Stimulated activated CD8-positive, alpha-beta memory T cell treated with anti-CD3 and anti-CD28 coated beads, Interleukin-12 subunit alpha, Interleukin-12 subunit beta, amount 100 ng/mL, for 1 hour (primary cell): ENCODE measurements at places on chromosomes 12 and 14.

- DNase-seq, result no peak
Measured at GRCh38 chr14:21352587-21352986, 31.2 kb downstream of the SUPT16H start.

DNA sequence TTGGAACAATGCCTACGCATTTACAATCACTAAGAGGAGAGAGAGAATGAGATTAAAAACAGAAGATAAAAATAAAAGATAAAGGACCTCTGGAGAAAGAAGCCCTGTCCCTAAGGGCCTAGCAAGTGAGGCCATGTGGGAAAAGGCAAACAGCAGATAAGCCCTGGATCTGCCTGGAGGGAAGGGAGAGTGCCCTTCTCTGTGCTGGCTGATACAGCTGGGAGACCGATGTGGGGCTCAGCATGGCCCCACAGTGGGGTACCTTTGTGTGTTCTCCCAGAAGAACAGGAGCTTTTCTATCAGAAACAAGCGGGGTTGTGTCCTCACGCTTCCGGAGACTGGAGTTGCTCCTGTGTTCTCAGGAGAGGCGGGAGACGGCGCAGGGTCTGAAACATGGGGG, 59.9 kb downstream of the TMCC3 start:
- DNase-seq, result no peak

DNA sequence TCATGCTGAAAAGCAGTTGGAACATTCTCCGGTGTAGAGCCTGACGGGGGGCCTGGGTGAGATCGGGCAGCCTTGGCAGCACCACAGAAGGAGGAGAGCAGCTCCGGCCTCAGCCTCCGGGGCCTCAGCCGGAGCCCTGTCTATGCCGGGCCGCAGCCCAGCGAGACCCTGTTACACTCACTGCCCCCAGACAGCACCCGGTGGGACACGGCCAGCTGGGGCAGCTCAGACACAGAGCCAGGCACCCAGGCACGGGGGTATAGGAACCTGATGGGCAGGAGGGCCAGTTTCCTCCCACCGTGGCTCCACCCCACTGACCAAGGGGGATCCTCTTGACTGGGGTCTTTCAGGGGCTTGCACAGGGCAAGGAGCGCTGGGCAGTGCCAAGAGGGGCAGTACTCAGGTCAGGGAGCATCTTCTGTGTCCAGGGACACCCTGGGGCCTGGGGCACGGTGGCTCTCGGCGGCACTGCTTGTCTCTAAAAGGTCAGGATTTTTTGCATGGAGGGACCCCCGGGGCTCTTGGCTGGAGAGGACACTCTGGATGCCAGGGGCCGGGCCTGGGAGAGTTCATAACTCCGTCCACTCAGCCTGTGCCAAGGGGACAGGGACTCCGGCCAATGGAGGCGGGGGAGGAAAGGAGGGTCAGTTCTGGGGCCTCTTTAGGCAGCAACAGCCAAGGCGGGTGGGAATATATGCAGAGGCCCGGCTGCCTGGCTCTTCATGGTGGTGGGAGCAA, 9.4 kb downstream of the INF2 start:
- no peak for DNase-seq

GRCh38 chr14:43360239-43360638, 1146.8 kb downstream of the FSCB start:
- DNase-seq, result no peak

GRCh38 chr12:110111476-110112334, 12.5 kb upstream of the IFT81 start:
- no peak for DNase-seq

- no peak for DNase-seq
Measured at GRCh38 chr12:83065562-83065961, 378.9 kb downstream of the TMTC2 start.

DNA sequence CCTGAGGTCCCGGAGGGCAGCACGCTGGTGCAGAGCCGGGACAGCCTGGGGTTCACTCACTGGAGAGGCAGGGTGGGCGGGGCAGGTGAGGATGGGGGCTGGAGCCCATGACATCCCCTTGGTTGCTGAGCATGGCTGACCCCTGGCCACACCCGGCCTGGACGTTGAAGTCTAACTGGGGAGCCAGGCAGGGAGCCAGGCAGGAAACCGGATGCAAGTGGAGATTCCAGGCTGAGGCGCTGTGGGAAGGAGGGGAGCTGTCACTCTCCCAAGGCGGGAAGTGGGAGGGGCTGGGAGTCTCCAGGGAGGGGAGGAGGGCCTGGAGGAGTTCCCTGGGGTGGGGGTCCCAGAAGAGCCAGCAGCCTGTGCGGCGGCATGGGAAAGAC, 7.7 kb upstream of the INF2 start:
- no peak for DNase-seq

DNA sequence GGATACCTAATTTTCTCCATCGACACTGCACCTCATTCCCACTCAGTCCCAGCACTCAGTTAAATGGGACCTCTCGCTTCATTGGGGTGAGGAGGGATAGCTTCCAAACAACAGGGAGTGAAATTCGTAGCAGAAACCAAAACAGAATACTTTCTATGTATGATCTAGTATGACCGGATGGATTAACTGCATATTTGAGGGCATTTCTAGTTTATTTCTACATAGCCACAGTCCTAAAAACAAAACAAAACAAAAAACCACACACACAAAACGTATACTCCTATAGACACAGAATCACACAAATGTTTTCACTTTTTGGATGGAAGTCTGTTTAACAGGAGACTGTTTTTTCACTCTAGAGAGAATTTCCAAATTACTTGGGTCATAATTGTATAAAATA, 307.5 kb upstream of the FKBP4 start:
- DNase-seq, result no peak

DNA sequence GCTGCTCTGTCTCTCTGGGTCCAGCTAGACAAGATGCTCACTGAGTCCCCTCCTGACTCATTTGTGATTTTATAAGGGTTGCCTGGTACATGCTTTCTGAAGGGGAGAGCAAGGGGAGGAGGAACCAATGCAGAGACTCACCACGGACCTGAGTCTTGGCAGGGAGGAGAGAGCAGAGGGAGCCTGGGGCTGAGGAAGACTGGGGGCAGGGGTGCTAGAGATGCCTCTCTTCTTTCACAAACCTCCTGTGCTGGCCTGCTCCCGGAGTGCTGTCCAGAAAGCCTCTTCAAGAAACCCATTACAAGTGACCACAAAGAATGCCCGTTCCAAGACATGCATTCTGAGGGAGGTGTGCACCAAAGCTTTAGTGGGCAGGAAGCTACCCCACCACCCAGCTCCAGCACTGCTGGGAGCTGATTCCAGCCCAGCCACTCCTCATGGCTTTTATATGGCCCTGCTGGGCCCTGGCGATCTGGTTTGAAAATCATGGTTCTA, 33.1 kb upstream of the DICER1 start:
- no peak for DNase-seq

DNA sequence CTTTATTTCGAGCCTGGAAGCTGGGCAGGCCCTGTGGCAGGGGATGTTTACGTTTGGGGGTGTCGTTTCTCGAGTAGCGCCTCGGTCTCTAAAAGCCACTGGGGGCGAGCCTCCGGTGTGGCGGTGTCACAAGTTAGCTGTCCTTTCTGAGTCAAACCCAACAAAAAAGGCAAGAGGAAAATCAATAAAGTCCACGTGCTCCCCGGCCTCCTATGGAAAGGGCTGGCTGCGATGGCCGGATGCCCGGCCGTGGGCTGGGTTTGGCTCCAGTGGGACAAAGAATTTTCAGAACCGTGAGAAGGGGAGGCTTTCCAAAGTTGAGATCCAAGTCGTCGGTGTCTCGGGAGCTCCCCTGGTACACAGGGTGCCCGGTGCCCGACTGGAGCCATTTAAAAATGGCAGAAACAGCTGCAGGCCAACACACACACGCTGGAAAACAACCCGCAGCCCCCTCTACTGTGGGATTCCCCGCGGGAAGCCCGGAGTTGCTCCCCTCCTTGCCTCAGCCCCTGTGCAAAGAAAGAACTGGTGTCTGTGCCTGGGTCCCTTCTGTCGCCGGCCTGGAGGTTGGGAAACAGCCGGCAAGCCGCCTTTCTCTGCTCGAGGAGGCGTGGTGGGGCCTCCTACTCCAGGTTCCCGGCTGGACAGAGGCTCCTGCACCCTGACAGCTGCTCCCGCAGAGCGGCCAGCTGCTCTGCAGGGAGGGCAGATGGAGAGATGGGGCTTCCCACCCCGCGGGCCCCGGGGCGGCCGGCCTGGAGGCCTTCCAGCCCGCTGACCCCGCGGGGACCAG, 1.9 kb downstream of the BCL7A start:
- DNase-seq, result no peak

- no peak for DNase-seq
Measured at GRCh38 chr14:104130974-104131651, 7.3 kb upstream of the KIF26A start.

DNA sequence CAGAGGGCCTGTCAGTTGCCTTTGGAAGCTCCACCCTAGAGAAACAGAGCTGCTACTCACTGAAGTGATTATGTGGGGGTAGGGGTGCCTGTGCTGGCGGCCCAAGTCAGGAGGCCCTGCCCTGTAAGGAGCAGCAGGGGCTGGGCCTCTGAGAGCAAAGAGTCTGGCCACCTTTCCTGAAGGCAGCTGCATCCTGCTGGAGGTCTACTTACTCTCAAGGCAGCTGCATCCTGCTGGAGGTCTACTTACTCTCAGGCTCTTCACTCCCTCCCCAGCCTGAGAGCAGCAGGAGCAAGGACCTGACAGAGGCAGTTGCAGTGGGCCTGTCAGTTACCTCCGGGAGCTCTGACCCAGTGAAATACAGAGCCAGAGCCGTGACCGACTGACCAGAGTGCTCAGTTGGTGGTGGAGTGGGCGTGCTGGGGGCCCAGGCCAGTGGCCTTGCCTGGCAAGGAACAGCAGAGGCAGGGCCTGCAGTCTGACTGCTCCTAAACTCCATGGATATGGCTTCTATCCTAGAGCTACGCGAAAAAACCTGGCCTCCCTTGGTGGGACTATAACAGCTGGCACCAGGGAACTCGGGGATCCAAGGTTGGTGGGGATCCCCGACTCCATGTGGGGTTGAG, 32.3 kb downstream of the RAD51B start:
- no peak for DNase-seq

DNA sequence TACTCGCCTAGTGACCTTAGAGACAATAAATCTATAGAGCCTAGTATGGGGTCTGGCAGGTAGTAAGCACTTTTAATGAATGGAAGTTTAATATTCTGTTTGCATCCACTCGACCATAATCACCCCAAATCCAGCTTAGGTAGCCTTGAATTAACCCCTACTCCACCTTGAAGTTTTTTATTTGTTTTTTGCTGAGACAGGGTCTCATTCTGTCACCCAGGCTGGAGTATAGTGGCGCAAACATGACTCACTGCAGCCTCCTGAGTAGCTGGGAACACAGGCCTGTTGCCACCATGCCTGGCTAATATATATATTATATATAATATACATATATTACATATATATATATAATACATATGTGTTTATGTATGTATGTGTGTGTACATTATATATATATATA, 38.8 kb downstream of the MDM2 start:
- DNase-seq, result no peak

- DNase-seq, result no peak
Measured at GRCh38 chr12:95774311-95775045, 16.1 kb downstream of the NTN4 start.

DNA sequence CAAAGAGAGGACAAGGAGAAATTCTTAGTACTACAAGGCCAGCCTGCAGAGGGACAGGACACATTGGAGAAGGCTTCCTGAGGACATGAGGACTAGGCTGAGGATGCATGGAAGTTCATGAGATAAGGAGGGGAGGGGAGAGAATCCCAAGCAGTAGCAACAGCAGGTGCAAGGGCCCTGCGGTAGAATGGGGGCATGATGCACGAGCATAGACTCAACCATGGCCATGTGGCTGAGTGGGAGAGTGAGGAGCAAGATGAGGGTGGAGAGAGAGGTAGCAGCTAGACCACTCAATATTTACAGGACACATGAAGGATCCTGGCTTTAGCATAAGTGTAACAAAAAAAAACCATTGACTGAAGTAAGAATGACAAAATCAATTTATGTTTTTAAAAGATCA, 128.1 kb downstream of the PPM1H start:
- no peak for DNase-seq

- no peak for DNase-seq
Measured at GRCh38 chr12:127785986-127786590, 480.9 kb upstream of the TMEM132C start.

DNA sequence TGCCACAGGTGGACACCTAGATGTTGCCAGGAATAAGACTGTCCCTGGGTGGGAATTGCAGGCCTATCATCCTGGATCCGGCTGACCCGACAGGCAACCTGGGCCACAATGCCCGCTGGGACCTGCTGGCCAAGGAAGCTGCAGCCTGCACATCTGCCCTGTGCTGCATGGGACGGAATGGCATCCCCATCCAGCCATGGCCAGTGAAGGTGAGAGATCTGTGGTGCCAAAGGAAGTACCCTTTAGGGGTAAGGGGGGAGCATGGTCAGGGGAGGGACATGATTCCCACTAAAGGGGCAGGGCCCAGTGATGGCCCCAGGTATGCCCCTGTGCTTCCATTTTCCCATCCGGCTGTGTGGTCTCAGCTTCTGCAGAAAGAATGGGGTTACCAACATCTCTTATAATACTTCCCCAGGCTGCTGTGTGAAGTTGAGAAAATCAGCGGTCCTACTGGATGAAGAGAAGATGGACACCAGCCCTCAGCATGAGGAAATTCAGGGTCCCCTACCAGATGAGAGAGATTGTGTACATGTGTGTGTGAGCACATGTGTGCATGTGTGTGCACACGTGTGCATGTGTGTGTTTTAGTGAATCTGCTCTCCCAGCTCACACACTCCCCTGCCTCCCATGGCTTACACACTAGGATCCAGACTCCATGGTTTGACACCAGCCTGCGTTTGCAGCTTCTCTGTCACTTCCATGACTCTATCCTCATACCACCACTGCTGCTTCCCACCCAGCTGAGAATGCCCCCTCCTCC, 8.6 kb upstream of the OAS2 start:
- no peak for DNase-seq

DNA sequence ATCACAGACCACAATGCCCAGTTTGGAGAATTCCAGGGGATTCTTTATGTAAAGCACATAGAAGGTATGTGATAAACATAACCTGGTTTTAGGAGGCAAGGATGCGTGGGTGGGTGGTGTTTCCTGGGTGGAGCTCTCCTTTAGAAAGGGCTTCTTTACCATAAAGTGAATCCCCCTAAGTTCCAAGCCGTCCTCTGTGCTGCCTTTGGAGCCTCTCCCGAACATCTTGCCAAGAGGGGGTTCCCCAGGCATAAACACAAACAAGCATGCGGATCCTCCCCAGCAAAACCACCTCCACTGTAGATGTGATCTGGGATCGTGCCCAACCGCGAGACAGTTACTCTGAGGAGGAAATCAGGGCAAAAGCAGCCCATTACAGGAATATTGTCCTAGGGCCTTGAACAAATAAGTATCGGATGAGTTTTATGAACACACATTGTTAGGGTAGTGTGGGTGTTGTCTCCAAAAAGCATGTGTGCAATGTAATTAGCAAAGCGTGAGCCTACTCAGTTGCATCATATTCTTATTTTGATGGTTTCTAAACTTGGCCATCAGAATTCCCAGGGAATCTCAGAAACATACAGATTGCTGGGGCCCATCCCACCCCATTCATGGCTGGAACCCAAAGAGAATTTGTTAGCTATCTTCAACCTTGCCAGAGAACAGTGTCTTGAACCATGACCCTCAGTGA, 48.8 kb upstream of the CORO1C start:
- no peak for DNase-seq

DNA sequence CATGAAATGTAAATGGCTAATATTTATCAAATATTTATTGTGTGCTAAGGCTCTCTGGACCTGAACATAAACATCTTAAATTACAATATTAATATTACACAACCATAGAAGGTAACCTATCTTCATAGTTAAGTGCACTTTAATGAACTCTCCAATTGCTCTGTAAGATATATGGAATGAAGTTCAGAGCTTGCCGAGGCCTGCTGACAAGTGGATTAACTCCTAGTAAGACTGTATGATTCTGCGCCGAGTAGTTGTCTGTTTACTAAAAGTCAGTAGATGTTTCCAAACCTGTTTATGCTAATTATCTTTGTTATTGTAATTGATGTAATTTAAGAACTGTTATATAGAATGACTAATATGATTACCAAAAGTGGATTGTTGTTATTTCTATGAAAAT, 77.2 kb downstream of the PTPRR start:
- no peak for DNase-seq
